ENCODE measurements at places on chromosomes 4 and X.

DNA sequence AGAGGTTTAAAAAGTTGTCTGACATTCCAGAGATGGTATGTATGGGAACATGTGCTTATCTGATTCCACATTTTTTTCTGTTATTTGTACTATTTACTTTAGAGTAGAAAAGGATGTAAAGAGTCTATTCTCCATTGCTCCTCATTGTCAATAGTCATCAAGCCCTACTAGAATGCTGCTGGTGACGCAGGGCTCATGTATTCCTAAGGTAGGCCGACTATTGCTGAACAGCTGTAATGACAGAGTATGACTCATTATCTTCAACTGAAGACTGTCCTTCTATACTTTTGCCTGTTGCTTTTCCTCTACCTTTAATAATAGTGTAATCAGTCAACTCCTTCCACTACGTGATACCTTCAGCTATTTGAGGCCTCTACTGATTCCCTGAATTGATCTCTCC lies 509.1 kb upstream of the NR3C2 start:
- DNase-seq: no peak

DNA sequence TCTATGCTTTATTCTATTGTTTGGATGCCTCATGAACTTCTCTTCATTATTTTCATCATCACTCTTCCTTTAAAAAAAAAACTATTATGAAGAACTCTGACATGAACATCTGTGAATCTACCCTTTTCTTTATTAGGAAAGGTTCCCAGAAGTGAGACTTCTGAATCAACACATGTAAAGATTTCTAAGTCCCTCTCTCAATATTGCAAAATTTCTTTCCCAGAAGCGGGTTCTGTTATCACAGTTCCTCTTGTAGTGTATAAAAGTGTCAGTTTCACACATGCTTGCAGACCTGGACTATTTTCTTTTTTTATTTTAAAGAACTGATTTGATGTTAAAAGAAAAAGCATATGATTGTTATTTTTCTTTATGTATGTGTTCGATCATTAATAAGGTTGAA lies 330.8 kb upstream of the KLF3 start:
- no peak for DNase-seq

- DNase-seq: no peak
Measured at GRCh38 chr4:36445480-36445879, 164.1 kb downstream of the DTHD1 start.

- no peak for DNase-seq
Measured at GRCh38 chrX:133482056-133482952, 67.0 kb upstream of the GPC4 start.

GRCh38 chrX:69815063-69815462 lies 199.2 kb downstream of the EDA start:
- no peak for DNase-seq

DNA sequence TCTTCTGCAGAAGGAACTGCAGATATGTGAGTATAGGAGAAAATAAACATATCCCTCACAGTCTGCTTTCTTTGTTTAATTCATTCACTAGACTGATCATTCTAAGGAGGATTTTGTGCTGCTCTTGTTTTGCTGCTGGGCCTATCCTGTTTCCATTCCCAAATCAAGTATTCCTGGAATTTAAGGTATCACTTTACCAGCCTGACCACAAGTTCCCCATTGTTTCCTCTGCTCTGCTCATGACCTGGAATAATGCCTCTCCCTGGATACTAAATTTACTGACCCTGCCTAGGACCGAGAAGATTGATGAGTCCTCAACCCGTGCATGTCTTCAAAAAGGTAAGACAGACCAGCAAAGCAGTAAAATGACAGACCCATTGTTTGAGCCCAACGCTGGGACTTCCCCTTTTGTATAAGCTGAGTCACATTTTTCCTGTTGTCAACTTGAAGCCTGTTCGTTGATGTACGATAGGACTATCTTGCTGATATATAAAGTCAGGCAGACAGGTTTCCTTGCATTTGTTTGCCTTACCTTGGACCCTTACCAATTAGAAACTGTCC lies 85.5 kb upstream of the TET2 start:
- DNase-seq: no peak

- DNase-seq: no peak
Measured at GRCh38 chr4:19562456-19562855, 689.2 kb upstream of the SLIT2 start.

GRCh38 chrX:334971-335757 lies 16.6 kb upstream of the GTPBP6 start:
- DNase-seq: no peak

DNA sequence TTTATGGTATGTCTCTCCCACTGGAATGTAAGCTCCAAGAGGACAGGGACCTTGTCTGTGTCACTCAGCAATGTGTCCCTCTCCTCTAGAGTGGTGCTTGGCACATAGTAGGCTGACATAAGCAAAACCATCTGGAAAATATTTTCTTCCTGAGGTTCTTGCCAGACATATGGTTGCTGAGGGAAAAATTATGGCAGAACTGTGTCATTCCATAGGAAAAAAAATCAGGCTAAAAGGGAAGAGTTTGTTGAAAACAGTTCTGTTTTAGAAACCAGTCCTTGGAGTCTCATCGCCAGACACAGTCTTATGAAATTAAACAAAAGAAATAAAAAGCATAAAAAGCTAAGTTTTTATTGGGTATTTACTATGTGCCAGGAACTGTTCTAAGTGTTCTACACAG lies 60.9 kb downstream of the RTL9 start:
- peak; percentile 40 for DNase-seq

DNA sequence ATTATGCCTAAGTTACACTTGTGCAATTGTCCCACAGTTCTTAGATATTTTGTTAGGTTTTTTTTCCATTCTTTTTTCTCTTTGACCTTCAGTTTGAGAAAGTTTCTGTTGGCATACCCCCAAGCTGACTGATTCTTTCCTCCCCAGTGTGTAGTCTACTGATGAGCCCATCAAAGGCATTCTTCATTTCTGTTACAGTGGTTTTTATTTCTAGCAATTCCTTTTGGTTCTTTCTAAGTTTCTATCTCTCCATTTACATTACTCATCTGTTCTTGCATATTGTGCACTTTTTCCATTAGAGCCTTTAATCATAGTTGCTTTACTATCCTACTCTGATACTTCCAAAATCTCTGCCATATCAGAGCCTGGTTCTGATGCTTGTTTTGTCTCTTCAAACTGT lies 31.9 kb downstream of the CASP6 start:
- DNase-seq: no peak

DNA sequence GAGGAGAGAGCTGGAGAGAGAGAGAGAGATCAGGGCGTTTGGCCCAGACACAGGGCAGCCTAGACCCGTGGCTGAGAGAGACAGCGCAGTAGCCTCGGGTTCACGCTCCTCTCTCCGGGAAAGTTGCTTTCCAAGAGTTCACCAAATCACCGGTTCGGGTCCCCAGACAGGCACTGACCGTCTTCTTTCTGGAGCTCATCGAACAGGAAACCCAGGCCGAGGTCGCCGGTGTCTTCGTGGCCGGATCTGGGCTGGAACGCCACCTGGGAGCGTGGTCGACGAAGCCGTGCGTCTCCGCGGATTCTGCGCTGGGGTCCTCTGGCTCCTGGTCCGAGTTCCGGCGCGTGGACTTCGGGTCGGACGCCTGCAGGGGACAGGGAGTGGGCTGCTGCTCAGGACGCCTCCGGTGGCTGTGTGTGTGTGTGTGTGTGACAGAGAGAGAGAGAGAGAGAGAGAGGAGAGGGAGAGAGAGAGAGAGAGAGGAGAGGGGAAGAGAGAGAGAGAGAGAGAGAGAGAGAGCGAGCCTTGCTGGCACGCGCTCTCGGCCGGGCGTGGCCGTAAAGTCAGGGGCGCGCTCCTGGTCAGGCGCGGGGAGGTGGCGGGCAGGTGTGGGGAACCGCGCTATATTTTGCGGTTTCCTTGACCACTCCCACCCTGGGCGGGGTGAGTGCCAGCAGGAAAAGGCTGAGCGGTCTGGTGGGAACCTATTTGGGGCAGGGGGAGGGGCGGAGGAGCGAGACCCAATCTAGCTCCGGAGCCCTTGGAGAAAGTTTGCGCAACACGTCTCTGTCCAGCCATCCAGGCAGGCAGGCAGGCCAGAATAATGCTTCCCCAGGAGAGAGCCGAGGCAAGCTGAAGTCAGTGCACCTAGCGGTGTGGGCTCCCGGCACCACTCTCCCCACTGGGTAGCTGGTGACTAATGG lies 62.1 kb downstream of the RHOXF2B start:
- no peak for DNase-seq

DNA sequence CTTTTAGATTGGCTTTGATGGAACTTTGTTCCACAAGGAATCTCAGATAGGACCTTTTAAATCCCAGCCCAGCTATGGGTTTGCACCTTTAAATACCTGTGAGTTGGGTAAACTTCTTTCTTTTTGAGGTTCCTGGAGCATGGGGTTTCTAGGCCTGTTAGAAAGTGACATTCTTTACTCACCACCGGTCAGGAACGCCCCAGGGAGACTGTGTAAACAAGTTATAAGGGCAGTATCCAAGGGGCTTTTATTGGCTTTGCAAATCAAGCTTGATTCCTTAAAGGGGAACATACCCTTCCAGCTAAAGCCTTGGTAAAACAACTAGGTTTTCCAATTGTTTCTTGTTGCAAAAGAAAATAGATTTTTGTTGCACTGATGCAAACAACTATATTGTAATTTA lies 93.4 kb downstream of the TENT5D start:
- DNase-seq: no peak

DNA sequence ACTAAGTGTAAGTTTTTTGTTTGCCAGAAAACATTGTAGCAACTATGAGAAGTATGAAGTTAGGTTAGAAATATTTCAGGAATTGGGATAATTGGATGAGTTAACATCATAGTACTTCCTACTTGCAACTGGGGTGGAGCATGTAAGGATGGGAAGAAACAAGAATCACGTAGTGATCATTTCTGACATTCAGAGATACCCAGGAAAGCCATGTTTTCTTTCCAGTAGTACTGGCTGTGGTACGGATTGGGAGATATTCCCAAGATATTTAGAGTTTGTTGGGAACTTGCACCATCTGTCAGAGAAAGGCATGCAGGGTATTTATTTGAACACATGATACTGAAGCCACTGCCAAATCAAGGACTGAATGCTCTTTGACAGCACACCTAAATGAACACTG lies 87.6 kb upstream of the SLC4A4 start:
- DNase-seq: peak; percentile 94
